Left renal cortex interstitium (tissue), 4 donors: ENCODE measurements at places on chromosomes 1 and 21. TPM values are rescaled to one million over a fixed set of nuclear protein-coding genes. Genes with fewer than 3 reads are reported as not detected.

- no peak for DNase-seq
Measured at GRCh38 chr1:97505289-97505688, 415.5 kb downstream of the DPYD start.

- DNase-seq: no peak
Measured at GRCh38 chr1:116544588-116545358, 26.1 kb downstream of the CD58 start.

GRCh38 chr1:182051938-182052337, 9.6 kb downstream of the ZNF648 start:
- DNase-seq: no peak

DNA sequence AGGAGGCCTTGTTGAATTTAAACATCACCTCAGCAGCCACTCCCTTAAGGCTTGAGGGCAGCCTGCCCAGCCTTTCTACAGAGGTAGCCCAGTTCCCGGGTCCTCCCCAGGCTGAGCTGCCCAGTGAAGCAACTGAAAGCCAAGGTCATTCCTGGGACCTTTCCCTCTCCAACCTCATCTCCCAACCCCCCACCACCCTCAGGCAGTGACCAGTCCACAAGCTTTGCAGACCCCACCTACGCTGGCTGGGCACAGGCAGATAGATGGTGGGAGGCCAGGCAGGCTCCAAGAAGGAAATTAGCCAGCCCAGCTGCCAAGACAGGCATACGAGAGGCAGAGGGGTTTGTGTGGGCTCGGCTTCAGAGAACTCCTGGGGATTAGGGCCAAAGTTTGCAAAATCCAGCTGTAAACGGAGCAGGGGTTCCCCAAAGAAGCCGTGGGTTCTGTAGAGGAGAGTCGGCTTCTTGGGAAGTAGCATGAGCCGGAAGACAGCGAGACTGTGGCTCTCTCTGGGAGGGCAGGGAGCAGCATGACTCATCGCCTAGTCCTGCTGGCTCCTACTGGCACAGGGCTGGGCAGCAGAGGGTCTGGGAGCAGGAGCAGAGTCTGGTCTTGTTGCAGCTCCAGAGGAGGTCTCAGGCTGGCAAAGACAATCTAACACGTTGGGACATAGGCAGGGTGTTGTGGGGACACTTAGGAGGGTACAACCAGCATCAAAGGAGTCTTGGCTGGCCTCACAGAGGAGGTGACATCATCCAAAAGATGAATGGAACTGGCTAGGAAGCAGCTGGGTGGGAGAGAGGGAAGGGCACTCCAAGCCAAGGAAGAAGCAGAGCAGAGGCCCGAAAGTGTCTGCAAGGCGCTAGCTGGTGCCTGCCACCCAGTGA, 2.8 kb upstream of the ZC3H12A start:
- no peak for DNase-seq

- no peak for DNase-seq
Measured at GRCh38 chr1:209567698-209568175, 15.8 kb upstream of the CAMK1G start.

- DNase-seq: no peak
Measured at GRCh38 chr1:97307151-97307550, 585.6 kb downstream of the PTBP2 start.

DNA sequence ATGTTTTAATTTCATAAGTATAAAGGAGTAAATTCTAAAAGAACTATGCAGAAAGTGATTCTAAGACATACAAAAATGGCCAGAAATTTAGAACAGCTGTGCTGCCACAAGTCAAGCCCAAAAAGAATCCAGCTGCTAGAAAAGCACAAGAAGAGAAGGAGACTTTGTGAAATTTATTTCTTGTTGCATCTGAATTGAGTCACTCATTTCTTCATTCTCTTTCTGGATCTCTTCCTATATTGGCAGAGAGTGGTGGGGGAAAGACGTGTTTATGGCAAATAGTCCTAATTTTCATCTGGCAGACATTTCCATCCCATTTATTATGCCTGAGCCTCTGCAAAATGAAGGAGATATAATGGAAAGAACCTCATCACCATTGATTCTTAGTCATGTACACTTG, 139.6 kb upstream of the CTTNBP2NL start:
- no peak for DNase-seq

GRCh38 chr1:112337028-112337531, 58.9 kb upstream of the CTTNBP2NL start:
- no peak for DNase-seq

DNA sequence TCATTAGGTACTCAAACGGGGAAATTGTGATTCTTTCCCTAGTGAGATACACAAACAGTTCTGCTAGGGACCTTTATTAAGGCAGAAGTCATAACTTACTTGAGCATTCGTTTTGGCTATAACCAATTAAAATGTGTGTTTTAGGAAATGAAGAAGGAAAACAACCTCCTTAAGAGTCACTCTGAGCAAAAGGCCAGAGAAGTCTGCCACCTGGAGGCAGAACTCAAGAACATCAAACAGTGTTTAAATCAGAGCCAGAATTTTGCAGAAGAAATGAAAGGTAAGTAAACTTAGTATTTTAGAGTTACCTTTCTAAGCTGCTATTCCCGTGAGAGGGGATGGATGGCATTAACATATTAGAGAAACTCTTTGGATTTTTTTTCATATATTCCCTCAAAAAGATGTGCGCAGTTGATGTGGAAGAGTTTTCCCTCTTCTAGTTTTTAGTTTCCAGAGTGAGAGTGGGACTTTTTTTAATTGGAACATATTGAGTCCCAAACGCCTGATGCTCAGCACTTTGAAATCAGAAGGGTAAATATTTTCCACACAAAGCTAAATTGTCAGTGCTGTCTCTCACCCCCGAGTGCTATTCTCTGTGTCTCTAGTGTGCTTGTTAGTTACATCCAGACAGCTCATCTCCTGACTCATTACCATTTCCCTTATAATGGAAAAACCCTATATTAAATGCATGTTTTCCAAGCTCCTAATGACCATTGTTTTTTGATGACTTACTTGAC, 34.9 kb downstream of the CENPF start:
- no peak for DNase-seq

- no peak for DNase-seq
Measured at GRCh38 chr1:235758931-235759330, 107.8 kb downstream of the LYST start.

Gene EPHA2
- 18.9 TPM for polyA plus RNA-seq
